ENCODE measurements at places on chromosomes 12 and 14.

DNA sequence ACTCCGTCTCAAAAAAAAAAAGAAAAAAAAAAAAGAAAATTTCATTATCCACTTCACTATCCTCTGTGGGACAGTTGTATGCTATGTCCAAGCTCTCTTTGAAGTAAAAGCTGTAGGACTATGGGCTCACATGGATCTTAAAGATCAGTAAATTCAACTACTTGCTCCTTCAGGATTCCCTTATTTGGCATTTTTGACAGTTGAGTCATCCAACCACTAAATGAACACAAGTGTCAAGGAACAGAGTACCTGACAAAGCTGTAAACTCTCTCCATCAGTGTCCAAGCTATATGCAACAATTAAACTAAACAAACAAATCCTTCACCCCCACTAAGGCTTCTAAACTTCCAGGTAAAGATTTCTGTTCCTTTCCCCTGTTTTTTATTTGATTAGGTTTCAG, 177.0 kb downstream of the CEP128 start:
- DNase-seq = no peak

- DNase-seq = no peak
Measured at GRCh38 chr14:84750284-84750683, 779.7 kb upstream of the FLRT2 start.

DNA sequence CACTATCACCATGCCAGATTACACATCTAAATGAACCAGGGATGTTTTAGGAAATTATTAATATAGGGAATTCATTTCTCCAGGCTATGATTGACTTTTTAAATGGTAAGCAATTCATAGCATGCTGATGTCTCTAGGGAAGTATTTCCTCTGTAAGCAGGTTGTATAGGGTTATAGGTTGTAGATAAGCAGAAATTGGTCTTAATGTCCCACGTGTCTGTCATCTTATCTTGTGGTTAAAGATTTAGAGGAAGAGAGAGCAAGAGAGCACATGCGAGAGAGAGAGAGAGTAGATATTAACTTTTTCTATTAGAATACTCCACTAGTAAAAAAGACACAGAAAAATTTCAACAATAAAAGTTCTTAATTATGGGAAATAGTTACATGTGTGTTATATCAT, 32.6 kb downstream of the TRHDE start:
- no peak for DNase-seq

DNA sequence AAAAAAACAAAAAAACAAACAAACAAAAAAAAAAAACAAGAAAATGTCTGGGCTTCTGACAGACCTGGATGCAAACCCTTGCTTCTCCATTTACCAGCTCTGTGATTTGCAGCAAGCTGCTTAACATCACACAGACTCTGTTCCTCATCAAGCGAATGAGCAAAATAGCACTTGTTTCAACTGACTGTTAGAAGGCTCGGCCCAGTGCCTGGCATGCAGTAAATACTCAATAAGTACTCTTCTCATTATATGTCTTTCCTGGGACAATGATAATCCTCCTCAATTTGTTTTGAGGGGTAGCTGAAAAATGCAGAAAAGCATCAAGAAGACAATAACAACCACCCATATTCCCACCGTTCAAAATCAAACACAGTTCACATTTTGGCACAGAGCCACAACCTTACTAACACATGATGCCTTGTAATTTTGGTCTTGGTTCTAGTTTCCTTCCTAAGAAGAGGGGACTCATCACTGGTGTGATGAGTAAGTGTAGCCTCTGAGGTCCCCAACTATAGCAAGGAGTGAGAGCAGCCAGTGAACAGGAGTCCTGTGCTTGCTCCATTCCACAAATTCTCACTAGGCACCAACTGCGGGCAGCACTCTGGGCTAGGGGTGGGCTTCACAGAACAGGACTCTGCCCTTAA, 60.4 kb downstream of the TTC7B start:
- DNase-seq = no peak

DNA sequence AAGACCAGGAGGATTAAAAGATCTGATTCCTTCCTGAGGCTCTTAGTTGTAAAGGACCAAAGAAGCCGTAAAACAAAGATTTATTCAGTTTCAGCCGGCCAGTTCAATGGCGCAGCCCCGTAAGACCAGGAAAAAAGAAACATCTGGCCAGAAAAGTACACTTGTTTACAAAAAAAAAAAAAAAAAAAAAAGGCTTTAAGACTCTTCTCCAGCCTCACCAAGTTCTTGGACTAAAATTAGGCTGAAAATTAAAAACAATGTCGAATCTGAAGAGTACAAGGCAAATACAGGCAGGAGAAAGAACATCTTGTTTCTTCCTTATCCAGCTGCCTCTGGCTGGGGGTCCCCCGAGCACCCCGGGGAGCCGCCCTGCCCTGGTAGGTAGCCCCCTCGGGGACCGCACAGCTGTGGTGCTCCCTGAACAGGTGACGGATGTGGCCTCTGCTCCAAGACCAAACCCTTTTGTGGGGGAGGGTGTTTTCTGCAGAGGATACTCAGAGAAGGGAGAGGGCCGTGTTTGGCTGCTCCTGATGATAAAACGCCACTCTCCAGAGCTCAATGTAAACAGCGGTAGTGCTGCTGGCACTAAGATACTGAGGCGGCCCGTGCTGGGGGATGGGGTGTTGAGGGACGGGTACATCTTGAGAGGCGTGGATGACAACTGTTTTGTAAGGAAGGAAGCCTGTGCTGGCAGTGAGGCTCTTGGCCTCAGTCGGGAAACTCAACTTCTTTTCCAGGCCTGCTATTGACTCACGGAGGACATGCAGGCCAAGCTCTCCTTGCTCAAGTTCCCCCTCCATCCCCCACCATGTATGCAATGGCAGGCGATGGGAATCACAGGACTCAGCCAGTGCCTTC, 201.0 kb upstream of the DIO3 start:
- DNase-seq = no peak

- no peak for DNase-seq
Measured at GRCh38 chr12:118307069-118307954, 65.4 kb downstream of the TAOK3 start.

DNA sequence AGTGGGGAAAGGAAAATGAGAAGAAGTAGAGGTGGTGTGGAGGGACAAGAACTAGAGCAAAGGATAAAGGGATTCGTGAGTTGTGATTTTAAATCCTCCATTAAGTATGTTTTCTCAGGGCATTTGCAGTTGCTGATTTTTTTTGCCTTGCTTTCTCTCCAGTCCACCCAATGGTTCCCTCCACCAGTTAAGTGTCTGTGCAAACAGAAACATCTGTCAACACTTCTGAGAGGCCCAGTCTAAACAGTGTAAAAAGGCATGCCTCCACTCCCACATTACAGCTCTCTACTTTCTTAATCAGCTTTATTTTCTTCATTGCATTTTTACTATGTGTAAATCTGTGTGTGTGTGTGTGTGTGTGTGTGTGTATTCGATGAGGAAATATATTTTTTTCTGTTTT, 141.2 kb downstream of the PPFIA2 start:
- DNase-seq = no peak

DNA sequence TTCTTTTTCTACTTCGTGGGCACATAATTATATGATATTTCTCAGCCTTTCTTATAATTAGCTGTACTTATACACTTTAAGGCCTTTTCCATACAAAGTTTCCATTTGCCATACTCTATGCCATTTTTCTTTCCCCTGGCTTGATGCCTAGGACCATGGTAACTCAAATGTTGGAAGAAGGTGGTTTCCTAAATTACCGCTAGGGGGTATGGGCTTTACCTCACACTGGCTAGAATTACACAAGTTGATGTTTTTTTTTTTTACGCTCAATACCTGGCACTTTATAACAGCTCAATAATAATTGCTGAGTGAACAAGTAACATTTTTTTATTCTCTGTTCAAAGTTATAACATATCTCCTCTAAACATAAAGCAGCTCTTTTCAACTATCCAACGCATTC, 306.8 kb upstream of the LRFN5 start:
- DNase-seq = no peak

GRCh38 chr12:95626854-95627253, 75.6 kb upstream of the USP44 start:
- DNase-seq = no peak

GRCh38 chr12:124642105-124642504, 74.7 kb upstream of the NCOR2 start:
- no peak for DNase-seq

DNA sequence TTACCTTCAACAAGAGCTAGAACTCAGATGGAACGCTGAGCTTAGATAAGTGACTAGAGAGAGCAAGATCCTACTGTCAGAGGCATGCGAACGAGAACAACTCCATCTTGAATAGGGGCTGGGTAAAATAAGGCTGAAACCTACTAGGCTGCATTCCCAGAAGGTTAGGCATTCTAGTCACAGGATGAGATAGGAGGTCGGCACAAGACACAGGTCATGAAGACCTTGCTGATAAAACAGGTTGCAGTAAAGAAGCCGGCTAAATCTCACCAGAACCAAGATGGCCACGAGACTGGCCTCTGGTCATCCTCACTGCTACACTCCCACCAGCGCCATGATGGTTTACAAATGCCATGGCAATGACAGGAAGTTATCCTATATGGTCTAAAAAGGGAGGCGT, 59.6 kb upstream of the PLEKHG3 start:
- DNase-seq = no peak

- DNase-seq = no peak
Measured at GRCh38 chr14:76762411-76763095, 1.3 kb downstream of the VASH1 start.

GRCh38 chr14:71742485-71742884, 189.7 kb upstream of the RGS6 start:
- no peak for DNase-seq

DNA sequence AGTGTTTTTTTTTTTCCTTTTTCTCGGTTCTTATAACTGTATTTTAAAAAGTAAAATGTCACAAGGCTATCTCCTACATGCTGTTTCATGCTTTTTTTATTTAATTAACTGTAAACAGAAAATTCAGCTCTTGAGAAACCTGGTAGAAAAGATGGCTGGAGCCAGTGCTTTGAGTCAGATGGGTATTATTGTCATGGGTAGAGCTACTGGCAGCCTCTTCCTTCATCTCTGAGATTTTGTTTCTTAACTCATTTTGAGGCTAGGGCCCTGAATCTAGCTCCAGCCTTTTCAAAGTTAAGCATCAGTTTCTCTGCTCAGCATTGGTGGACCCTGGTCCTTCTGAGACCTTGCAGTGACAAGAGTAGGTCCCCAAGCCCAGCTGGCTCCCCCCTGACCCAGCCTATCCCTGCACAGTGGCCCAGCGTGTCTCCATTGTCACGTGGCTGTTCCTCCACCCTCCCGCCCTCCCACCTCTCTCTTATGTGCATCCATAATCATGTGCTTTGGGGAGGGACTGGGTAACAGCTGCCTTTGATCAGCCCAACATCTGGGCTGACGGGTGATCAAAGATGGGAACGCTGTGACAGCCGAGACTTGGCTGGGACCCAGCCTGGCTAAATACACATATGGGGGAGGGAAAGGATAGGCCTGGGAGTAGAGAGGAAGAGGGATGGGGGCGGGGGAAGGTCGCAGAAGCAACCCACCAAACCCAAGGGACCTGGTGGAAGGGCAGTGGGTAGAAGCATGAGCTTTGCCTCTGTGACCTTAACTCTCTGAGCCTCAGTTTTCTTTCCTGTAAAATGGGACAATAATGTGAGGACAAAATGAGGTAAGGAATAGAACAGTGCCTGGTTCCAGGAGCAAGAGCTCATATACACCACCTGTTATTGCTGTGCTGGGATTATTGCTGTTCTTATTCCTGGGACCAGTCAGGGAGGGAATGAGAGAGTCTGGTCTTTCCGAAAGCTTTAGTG, 24.4 kb upstream of the RBM19 start:
- DNase-seq = no peak

DNA sequence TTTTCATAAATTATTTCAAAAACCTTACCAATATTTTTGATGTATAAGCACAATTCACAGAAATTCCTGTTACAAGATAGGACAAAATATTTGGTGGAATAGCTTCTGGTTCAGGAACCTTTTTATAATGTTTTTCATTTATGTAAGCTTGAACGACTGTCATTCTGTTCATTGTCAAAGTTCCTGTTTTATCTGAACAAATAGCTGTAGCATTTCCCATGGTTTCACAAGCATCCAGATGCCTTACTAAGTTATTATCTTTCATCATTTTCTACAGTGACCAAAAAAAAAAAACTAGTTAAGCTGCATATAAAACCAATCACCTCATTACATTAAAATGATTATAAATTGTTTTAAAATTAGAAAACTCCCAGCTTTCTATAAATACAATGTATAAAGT, 87.1 kb downstream of the ATP2B1 start:
- DNase-seq = no peak

DNA sequence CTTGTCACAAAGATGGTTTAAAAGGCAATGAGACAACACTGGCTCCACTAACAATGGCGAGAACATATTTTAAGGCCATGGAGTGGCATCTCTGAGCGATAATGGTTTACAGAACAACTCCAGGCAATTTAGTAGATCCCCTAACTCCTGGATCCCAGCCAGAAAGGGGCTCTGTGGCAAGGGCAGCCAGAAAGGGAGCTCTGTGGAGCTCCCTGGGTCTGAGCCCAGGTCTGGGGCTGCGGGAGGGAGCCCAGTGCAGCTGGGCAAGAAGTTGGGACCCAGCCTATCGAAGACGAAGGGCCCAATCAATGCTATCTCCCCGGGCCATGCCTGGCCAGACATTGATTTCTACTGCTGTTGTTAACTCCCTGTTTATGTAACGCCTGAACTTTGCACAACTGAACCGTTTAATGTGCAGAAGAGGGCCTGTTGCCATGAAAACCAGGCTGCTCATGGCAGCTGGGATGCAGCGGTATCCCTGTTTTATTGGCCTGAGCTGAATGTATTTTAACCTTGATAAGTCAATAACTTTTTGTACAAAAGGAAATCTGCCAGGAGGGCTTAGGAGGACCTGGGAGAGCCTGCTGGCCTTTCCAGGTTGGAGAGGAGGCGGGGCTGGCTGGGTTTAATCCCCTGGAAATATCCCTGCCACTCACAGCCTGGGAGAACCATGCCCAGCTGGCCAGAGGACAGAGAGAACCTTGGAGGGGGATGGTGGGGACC, 6.7 kb upstream of the FAM222A start:
- no peak for DNase-seq

GRCh38 chr12:618605-619004, 44.6 kb downstream of the NINJ2 start:
- no peak for DNase-seq

- DNase-seq = no peak
Measured at GRCh38 chr12:70070494-70071007, 172.7 kb upstream of the CNOT2 start.

- no peak for DNase-seq
Measured at GRCh38 chr14:105261781-105262180, 13.4 kb downstream of the BTBD6 start.

GRCh38 chr14:58199726-58200479, at the start of gene ACTR10:
TSS of gene ACTR10 (plus strand) at chr14:58200149. CDS start at chr14:58200218, 69 bp downstream.
- DNase-seq = peak; percentile 49

- DNase-seq = no peak
Measured at GRCh38 chr14:26008290-26008689, 589.5 kb downstream of the NOVA1 start.

DNA sequence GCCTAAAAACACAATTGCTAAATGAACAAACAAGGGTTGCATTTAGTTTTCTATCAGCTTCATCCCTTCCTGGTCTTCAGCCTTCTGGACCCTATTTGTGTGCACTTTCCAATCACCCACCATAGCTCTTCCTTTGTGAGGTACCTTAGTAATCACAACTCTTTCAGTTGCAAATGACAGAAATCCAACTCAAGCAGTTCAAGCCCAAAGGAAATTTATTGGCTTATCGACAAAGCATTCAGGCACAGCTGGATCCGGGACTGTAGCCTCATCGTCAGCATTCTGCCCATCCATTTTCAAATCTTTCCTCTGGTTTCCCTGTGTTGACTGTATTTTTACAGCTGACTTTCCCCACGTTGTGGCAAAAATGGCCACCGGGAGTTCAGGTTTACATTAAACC, 148.6 kb upstream of the VASH1 start:
- no peak for DNase-seq
